ENCODE measurements at places on chromosomes 5 and 9. TPM values are rescaled to one million over a fixed set of nuclear protein-coding genes. Genes with fewer than 3 reads are reported as not detected.

- DNase-seq, result no peak
Measured at GRCh38 chr9:134245179-134245578, 80.8 kb upstream of the RNU6ATAC start.

GRCh38 chr9:83220730-83221129 is 157.8 kb upstream of the RASEF start:
- DNase-seq, result peak; percentile 17

DNA sequence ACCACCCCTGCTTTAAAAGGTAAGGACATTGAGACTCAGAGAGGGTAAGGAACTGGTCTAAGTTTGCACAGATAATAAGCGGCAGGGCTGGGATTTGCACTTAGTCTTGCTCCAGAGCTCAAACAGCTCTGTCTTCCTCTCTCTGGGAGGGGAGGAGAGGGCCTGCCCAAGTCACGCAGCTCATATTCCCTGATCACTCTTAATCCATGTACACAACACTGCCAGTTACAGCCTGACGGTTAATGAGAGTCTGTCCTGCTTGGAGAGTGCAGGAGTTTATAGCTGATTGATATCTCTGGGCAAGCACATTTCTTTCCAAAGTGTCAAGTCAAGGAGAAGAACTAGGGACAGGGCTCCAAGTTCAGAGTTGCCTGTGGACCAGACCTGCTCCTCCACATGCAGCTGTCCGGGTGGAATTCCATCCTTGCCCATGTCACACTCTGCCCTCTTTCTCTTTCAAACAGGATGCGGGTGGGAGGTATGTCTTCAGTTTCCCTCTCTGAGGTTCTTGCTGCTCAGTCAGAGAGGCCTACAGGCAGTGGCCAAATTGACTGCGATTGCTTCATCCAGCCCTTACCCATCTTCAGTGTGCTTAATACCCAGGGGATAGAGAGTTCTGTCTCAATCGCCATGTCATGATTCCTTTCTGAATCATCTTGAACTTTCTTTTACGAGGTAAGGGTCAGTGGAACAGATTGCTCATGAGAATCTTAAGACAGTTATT is 54.5 kb downstream of the GALNT12 start:
- peak; percentile 100 for DNase-seq

DNA sequence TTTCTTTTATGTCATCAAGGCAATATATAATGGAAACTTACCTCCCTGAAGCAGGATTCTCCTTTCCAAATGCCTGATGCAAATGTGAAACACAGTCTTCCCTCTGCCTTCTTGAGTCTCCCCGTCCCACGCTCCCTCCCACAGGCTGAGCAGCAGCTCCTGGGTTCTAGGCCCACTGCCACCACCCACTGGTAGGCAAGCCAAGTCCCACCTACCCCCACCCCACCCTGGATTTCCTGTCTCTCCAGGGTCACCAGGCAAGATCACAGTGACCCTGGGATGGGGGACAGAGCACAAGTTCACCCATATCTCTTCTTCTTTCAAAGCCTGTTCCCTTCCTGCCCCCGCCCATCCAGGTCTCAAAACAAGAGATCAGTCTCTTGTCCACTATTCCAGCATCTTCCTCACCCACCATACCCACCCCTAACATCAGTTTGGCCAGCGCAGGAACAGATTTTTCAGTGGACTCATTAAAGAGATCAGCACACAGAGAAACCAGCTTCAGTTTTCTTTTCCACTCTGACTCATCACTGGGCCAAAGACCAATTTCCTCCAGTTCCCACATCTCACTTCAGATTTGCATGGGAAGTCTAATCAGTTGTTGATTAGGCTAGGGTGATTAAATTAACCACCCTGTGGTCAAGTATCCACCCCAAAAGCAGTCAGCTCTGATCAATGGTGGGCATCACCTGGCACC is 151.5 kb downstream of the ACTL7B start:
- no peak for DNase-seq

- no peak for DNase-seq
Measured at GRCh38 chr5:97412959-97413358, 229.9 kb upstream of the RIOK2 start.

GRCh38 chr5:21919414-21920022 is 933.6 kb downstream of the CDH12 start:
- no peak for DNase-seq

DNA sequence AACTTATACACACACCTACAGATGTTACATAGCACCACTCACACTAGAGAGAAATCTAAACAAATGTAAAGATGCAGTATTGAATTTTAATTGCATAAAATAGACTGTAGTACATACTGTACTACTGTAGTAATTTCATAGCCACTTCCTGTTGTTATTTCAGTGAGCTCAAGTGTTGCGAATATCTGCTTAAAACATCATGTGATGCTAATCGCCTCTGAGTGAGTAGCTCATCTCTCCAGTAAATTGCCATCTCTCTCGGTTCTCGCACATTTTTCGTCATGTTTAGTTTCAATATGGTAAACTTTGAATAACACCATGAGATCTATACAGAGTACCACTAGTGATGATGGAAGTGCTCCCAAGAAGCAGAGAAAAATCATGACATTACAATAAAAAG is 22.0 kb upstream of the ARHGEF28 start:
- no peak for DNase-seq

DNA sequence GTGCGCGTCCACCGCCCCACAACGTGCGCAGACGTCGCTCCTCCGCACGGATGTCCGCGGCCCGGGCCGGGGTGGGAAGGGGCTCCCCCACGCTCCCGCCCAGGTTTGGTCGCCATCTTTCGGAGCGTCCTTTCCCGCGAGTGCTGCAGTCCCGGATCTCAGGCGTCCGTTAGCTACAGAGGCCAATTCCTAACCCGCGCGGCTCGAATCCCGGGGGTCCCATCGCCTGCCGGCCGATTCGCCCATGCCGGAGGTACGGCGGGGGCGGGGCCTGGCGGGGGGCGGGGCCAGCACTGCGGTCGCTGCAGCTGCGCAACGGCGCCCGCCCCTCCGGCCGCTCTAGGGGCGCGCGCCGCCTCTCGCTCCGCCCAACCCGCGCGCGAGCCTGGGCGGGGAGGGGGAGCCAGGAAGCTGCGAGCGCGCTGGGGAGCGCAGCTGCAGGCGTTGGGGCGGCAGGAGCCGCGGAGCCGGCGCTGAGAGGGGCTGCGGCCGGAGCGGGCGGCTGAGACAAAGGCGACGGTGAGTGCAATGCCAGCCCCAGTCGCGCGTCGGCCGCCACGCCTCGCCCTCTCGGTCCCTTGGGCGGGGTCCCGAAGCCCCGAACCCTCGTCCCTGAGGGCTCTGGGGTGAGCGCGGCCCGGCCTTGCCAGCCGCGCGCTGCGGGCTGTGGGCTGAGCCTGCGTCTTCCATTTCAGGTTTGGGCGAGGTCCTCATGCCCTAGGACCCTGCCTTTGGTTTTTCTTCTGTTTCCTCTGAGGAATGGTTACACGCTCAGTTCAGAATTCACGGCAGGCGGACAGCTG is at the start of gene CDC42SE2:
Gene CDC42SE2, plus strand, starts transcription at position 406 of the 803 bp plus-strand sequence. CDS start 95,441 bp downstream, outside the sequence.
- DNase-seq, result peak; percentile 26

DNA sequence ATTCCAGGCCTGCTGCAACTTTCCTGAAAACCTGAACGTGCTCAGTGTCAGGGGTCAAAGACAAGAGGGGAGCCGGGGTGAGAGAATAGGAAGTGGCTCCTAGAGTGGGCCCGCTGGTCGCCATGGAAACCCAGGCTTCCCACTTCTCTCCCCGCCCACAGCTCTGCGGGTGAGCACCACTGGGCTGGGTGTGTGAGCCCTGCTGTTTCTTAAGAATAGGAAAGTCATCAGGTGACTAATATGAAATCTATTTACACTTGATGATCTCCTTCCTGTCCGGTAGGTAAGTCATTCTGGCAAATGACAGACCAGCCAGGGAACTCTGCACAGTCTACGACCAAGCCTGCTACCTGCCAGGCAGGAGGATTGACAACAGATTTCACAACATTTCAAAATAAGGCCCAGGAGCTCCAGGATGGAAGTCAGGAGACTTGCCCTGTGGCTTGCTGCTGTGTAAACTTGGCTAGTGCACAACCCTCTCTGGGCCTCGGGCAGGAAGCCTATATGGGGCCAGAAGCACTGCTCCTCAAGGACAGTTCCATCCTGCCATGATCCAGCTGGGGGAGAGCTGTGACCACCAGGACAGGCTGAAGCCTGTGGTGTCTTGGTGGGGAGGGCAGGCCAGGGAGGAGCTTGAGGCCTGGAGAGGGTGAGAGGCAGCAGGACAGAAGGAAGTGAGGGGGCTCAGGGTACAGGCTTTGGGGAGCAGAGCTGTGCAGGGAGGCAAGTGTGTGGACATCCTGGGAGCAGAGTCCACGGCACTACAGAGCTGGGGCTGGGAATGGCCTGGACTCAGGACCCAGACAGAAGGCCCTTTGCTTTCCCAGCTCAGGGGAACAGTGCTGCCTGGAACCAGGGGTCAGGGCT is 60.6 kb downstream of the SHB start:
- DNase-seq, result peak; percentile 74

GRCh38 chr9:98432960-98433359 is 177.5 kb upstream of the TBC1D2 start:
- DNase-seq, result no peak

DNA sequence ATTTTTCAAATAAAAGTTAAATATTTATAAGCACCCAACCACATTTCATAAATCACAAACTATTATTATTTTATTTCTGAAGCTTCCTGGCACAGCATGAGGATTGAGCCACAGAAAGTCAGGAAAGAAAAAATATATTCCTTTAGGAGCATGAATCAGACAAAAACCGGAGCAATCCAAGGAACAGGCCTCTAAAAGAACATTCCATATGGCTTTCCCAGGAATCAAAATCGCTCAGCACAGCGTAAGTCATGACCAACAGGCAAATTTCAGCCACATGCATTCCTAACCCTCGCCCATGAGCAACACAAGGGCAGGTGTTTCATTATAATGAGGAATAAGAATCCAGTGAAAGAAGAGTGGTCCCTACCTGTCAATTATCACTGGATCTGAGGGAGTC is 26.7 kb downstream of the EBF1 start:
- no peak for DNase-seq

- no peak for DNase-seq
Measured at GRCh38 chr9:95188459-95188858, 129.1 kb downstream of the FANCC start.

GRCh38 chr5:158809936-158810335 is 289.8 kb downstream of the EBF1 start:
- DNase-seq, result no peak

Gene AUH
- 5.9 TPM for polyA plus RNA-seq

Gene OCLN
- polyA plus RNA-seq, result 0.71 TPM

Gene KIAA1191
- polyA plus RNA-seq, result 171 TPM

Gene FAT2
- polyA plus RNA-seq, result not detected

All from BJ (cell line).